ENCODE measurements at places on chromosomes 6 and 20.

GRCh38 chr20:45039475-45039820, 61.5 kb downstream of the KCNS1 start:
- no peak for DNase-seq

DNA sequence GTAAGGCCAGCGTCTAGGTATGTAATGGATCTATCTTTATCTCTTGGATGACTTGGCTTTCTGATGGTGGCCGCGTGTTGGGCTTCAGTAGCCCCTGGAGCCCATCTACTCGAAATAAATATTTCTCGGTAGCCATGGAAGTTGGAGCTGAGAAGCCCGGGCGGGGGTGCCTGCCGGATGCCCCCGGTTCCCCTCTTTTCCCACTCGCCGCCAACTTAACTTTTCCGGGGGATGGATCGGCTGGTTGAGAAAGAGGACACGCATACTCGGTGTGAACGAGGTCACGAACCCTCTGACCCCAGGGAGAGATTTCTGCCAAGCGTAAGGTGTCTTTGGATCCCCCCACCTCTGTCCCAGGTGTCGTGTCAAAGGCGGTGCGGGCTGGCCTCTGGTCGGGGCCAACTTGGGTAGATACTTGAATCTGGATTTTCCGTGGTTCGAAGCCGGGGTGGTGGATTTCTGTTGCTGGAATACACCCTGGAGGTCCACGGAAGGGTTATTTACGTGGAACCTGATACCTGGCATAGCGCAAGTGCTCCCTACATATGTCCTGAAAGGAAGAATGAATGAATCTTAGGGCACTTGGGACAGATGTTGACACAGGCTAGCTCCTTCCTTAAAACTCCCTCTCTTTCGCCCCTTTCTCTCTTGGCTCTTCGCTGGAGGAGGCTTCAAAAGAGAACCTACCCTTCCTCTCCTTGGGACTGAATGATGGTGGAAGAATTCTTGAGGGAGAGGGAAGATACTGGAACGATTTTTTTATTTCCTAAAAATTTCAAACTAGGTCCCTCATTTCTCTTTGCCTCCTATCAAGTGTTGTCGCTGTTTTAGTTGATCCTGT, 996 bp downstream of the DOK5 start:
- no peak for DNase-seq

- no peak for DNase-seq
These were observed 8.6 kb downstream of the NOL4L start for GRCh38 chr20:32576560-32576959.

GRCh38 chr6:138805016-138805765, 9.3 kb downstream of the ECT2L start:
- DNase-seq, result no peak
